ENCODE measurements at places on chromosomes 7 and 10. TPM values are rescaled to one million over a fixed set of nuclear protein-coding genes. Genes with fewer than 3 reads are reported as not detected.

- DNase-seq, result no peak
Measured at GRCh38 chr7:35648367-35648766, 46.6 kb downstream of the HERPUD2 start.

- no peak for DNase-seq
Measured at GRCh38 chr10:17637869-17638268, 6.1 kb upstream of the STAM start.

- no peak for DNase-seq
Measured at GRCh38 chr10:124045276-124045675, 48.1 kb downstream of the CHST15 start.

DNA sequence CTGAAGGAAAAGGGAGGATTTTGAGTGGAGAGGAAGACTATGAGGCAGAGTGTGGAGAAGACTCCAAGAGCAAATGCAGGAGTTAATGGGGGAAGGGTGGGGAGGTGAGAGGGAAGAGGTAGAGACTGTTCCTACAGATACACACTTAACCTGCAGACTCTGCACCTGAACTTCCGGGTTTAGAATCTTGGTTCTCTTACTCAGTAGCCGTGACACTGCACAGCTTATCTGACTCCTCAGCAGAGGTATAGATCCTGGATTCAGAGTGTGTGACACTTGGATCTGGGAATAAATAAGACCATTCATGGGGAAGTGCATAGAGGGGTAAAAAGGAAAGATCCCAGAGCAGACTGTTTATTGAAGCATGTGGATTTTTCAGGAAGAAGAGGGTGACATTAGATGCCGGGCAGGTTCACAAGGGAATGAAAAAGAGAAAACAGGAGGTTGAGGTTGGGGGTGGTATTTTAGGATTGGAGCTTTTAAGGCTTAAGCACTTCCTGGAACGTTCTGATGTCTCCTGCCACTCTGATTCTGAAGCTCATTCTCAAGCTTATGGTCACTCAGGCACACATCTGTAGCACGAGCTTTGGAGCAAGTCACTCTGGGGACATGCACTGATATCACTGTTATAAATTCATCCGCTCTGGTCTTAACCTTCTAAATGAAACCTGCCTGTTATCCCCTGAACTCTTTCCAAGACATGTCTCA lies 5.7 kb upstream of the ZC3HAV1L start:
- DNase-seq, result no peak

SMARCD3 gene
- total RNA-seq, result 3.8 TPM

TDRD1 gene
- not detected for total RNA-seq

DNA sequence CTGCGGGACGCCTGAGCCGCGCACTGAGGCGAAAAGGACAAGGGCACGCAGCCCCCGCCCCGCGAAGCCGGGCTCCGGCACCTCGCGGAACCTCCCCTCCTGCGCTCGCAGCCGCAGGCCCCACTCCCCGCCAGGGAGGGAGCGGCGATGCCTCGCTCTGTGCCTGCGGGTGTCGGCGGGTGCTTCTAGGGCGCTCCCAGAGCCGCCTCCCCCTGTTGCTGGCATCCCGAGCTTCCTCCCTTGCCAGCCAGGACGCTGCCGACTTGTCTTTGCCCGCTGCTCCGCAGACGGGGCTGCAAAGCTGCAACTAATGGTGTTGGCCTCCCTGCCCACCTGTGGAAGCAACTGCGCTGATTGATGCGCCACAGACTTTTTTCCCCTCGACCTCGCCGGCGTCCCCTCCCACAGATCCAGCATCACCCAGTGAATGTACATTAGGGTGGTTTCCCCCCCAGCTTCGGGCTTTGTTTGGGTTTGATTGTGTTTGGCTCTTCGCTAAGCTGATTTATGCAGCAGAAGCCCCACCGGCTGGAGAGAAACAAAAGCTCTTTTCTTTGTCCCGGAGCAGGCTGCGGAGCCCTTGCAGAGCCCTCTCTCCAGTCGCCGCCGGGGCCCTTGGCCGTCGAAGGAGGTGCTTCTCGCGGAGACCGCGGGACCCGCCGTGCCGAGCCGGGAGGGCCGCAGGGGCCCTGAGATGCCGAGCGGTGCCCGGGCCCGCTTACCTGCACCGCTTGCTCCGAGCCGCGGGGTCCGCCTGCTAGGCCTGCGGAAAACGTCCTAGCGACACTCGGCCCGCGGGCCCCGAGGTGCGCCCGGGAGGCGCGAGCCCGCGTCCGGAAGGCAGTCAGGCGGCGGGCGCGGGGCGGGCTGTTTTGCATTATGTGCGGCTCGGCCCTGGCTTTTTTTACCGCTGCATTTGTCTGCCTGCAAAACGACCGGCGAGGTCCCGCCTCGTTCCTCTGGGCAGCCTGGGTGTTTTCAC lies 519 bp downstream of the ITGB8 start:
- no peak for DNase-seq

DNA sequence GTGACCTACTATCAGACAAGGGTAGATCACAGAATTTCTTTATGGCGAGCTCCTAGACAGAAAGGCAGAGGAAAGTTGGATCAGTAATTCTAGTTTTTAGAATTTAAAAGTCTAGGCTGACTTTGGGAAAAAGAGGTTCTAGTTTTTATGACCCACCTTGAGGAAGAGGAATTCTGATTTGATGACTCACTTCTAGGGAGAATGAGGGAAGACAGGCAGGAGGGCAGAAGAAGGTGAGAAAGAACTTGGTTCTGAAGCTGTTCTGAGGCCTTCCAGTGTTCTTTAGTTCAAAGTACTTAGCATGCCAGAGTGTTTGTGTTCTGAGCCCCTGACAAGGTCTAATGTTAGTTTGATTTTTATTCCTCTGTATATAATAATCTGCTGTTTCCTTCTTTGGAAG lies 97.2 kb downstream of the PODXL start:
- DNase-seq, result no peak

- no peak for DNase-seq
Measured at GRCh38 chr7:130444234-130444633, 3.4 kb upstream of the CEP41 start.

GRCh38 chr7:37826825-37827224 lies 21.6 kb upstream of the NME8 start:
- no peak for DNase-seq

DNA sequence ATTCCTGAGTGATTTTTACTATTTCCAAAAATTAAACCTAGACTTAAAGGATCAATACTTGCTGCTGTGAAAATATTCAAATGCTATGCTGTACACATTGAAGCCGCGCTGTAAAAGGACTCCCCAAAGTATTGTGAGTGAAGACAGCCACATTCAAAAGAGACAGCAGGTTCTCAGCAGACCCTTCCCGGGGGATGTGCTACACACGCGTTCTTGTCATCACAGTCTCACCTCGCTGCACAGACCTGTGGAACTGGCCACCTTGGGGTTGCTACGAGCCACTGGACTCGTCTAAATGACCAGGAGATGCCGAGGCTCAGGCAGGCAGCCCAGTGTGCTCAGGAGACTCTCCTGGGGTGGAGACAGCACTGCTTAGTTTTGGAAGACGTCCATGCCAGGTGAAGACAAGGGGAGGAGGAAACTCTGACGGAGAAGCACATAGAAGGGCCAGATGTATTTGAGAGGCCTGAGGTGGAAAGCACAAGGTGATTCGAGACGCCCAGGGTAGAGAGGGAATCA lies 367.7 kb upstream of the SHH start:
- no peak for DNase-seq

DNA sequence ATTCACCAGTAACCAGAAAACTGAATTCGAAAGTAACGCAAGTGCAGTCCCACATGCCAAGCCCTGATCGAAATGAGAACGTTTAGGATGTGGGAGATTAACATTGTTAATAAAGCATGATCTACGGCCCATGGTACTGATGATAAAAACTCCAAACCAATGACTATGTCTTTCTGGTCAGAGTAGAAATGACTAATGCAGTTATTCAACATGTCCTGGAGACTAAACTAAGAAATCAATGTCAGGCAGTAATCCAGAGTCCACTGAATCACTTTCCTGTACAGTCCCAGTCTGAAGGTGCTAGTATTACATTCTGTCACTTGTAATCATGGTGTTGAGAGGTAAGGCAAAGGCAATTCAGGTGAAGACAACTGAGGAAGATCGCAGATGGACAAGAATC lies 14.4 kb downstream of the NPSR1 start:
- no peak for DNase-seq

DNA sequence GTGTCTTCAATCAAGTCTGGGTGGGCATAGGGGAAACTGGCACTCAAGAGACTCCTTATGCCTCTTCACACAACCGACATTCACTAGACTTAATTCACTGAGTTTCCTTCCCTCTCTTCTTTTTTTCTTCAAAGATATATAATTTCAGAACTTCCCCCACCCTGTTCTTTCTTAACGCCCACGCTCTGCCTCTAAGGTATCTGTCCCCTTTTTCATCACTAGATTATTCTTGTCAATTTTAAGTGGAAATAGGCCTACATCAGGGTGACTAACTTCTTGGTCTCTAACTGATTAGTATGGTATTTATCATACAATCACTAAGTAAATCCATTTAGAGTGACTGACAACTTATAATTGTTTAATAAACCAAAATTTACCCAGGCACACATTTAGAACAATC lies 126.7 kb downstream of the CDCA7L start:
- DNase-seq, result no peak

GRCh38 chr7:116542618-116543017 lies 17.8 kb downstream of the CAV1 start:
- DNase-seq, result no peak

GRCh38 chr7:16345979-16346958 lies 75.1 kb downstream of the CRPPA start:
- no peak for DNase-seq

DTX2 gene
- 5.1 TPM for total RNA-seq

DNA sequence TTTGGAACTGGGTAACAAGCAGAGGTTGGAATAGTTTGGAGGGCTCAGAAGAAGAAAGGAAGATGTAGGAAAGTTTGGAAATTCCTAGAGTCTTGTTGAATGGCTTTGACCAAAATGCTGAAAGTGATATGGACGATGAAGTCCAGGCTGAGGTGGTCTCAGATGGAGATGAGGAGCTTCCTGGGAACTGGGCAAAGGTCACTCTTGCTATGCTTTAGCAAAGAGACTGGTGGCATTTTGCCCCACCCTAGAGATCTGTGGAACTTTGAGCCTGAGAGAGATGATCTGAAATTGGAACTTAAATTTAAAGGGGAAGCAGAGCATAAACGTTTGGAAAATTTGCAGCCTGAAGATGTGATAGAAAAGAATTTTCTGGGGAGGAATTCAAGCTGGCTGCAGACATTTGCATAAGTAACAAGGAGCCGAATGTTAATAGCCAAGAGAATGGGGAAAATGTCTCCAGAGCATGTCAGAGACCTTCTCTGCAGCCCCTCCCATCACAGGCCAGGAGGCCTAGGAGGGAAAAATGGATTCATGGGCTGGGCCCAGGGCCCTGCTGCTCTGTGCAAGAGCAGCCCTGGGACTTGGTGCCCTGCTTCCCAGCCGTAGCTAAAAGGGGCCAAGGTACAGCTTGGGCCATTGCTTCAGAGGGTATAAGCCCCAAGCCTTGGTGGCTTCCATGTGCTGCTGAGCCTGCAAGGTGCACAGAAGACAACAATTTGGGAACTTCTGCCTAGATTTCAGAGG lies 3.6 kb downstream of the PDSS1 start:
- DNase-seq, result no peak

DNA sequence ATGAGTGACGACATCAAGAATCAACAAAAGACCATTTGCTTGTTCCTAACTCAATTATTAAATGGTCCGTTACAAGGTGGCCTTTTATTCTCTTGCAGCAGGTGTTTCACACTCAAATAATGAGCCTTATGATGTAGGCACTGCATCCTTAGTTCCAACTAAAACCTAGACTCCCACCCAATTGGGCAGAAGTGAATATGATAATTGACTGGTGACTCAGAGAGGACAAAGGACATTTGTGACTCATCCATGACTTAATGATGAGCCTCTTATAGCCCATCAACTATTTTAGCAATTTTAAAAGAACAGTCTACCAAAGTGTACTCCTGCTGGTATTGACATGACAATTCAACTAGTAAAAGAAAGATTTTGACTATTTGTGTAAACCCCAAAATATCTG lies 1027.8 kb upstream of the PHF14 start:
- DNase-seq, result no peak

ANKRD2 gene
- 0.78 TPM for total RNA-seq

DNA sequence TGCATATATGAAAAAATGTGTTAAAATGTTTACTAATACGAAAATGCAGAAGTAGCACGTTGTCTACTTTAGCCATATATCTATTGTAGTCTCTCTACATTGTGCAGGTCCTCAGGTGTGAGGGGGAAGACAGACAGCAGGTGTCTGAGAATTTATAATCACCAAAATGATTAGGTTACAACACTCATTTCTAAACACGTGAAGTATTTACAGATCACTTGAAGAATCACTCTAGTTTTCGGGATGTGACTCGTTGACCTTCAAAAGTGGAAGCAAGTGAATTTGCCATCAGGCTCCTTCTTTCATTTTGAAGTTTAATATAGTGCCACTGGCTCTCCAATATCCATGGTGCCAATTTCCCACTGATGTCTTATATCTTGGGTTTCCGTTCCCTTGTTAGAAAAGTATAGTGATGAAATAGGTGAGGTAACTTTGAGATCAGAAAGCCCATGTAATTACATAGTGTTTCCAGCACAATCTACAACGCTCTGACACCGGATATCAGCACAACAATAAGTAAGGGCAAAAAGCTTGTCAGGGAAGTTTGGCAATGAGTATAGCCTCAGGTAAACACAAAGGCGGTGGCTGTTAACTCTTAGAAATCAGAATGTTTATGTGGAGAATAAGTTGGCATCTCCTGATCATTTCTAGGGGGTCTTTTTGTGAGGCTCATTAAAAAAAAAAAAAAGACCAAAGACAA lies 57.5 kb upstream of the SP4 start:
- no peak for DNase-seq

DNA sequence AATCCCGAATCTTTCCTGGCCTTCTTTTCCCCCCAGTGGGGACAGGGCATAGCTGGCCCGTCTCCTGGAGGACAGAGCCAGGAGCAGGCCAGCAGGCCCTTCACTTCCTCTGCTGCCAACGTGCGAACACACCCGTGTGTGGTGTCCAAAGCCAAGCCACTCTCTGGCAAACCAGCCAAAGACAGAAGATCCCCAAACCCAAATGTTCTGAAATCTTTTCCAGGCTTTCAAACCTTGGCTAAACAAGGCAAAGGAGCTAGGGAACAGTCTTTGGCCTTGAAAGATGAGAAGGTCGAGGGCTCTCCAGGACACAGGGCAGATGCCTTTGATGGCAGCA lies 63.0 kb downstream of the PROSER2 start:
- DNase-seq, result no peak

GRCh38 chr10:7534480-7534852 lies 123.6 kb upstream of the SFMBT2 start:
- DNase-seq, result no peak

- DNase-seq, result no peak
Measured at GRCh38 chr7:30838008-30838407, 66.8 kb downstream of the MINDY4 start.

ADCYAP1R1 gene
- 0.46 TPM for total RNA-seq

DNA sequence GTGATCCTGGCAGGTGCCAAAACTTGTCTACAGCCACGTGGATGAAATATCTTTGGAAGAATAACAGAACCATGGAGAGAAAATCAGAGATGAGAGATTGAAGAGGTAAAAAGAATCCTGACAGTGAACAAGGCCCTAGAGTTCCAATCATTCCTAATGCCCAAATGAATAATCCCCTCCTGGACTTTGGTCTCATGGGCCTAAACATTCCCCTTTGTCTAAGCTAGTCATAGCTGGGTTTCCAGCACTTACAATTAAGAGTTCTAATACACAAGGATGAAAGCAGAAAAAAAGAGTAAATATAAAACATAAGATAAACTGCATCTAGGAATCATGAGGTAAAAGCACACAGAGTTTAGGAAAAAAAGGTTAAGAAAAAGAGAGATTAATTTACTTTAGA lies 40.2 kb downstream of the ARHGAP12 start:
- no peak for DNase-seq

GRCh38 chr10:77378366-77379349 lies 258.9 kb downstream of the KCNMA1 start:
- no peak for DNase-seq

All from pulmonary artery endothelial cell (primary cell).